ENCODE measurements at places on chromosomes 11 and 22.

- DNase-seq: no peak
Observed at GRCh38 chr11:34783816-34784317, 132.3 kb downstream of the APIP start.

- DNase-seq: peak; percentile 73
Observed at GRCh38 chr11:107182978-107183377, 164.7 kb upstream of the GUCY1A2 start.

DNA sequence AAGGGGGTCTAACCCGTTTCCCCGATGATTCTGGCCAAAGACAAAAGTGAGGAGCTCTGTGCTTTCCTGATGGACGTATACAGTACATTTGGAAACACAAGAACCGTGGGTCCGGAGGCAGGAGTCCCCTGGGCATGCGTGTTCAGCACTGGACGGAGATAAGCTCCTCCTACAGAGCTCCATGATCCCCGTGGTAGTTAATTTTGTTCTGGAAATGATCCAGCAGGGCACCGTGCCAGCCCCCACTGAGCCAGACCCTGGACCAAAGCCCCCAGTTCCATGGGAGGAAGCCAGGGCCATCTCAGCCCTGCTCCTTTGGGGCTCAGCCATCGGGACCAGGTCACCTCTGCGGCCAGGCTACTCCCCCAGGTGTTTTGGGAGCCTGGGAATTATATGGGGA is 83.3 kb downstream of the TRMU start:
- no peak for DNase-seq

DNA sequence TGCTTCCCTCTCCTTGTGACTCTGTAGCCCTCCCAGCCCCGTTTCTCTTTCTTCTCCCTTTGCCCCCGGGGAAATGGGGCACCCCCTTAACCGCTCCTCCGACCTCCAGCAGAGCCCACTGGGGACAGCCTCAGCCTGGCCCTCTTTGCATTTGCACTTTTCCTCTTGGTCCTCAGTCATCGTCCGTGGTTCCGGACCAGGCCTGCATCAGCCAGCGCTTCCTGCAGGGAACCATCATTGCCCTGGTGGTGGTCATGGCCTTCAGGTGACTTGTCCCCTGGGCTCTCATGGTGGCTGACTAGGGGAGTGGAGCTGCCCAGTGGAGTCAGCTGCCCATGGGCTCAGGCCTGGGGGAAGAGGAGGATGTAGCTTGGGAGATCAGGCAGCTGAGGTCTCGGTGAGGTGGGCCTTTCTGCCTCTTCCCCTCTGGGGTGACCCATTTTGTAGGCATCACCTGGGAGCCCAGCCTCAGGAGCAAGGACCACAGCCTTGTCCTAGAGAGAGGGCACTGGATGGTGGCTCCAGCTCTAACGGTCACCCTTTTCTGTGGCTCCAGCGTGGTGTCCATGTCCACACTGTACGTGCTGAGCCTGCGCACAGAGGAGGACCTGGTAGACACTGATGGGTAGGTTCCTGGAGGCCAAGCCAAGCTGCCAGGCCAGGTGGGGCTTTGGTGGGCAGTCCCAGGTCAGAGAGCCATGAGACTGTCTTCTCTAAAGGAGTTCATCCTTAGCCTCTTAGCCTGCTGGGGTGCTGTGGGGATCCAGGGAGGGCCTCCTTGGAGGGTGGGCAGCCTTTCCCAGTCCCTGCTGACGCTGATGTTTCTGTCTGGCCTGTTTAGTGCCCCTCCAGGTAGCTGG is 12.5 kb downstream of the TMEM258 start:
- DNase-seq: no peak

DNA sequence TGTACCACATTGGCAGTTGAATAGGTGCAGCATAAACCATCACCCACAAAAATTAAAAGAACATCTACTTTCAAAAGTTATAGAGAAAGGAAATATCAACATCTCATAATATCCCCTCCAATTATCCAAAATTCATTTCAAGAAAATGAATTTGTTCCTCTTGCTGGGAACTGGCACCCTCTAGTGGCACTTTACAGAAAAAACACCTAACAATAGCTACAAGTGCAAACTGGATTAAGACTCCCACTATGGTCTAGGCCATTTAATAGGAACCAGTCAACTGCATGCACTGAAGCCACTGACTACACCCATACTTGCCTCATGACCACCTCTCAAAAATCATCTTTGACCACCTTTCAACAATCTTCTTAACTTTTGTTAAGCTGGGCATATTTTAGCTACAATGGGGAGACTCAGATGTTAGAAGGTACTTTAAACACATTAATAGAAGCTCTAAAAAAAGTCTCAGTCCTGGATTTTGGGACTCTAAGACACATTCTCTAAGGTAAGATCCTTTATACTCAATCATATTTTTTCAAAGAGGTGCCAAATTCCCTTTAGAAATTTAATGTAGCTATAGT is 17.3 kb downstream of the TRAF6 start:
- peak; percentile 24 for DNase-seq

GRCh38 chr11:46445920-46446771 is 54.6 kb upstream of the CHRM4 start:
- DNase-seq: no peak

DNA sequence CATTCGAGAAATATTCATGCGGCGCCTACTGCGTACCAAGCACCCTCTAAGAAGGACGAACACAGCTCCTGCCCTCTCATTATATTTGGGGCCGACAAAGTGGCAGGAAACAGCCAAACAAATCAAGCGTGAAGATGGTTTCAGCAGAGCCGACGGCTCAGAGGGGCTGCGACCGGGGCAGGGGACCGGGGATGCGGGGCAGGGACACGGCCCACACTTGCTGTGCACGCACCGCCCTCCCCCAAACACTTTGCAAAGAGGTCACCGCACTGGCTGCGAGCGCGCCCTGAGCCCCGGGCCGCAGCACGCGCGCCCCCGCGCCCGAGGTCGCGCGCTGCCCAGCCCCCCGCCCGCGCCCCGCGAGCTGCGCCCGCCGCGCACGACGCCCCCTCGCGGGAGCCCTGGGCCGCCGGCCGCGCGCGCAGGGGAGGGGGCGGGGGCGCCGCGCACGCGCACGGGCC is 255 bp upstream of the SYNGR1 start:
- DNase-seq: no peak

- no peak for DNase-seq
Observed at GRCh38 chr11:331358-332060, 10.8 kb upstream of the IFITM3 start.

- no peak for DNase-seq
Observed at GRCh38 chr22:32204856-32205722, at the start of gene RFPL2. RFPL2 (minus strand) TSS chr22:32205073; CDS start chr22:32202451, 2,622 bp downstream.

DNA sequence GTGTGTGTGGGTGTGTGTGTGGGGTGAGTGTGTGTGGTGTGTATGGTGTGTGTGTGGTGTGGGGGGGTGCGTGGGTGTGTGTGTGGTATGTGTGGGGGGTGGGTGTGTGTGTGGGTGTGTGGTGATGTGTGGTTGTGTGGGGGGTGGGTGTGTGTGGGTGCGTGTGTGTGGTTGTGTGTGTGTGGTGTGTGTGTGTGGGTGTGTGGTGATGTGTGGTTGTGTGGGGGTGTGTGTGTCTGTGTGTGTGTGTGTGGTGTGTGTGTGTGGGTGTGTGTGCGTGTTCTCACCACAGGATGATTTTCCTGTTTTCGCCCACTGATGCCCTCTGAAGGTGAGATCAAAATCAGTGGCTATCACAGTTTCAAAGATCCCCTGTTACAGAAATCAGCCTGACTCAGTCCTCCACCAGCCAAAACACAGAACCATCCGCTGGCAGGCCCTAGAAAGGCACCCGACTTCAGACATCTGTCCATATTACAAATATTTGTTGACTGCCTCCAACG is 24.7 kb downstream of the CPT1A start:
- DNase-seq: no peak

- DNase-seq: no peak
Observed at GRCh38 chr11:119583585-119583984, 145.4 kb downstream of the NECTIN1 start.

GRCh38 chr11:121426476-121427399 is 25.4 kb upstream of the SORL1 start:
- DNase-seq: no peak

DNA sequence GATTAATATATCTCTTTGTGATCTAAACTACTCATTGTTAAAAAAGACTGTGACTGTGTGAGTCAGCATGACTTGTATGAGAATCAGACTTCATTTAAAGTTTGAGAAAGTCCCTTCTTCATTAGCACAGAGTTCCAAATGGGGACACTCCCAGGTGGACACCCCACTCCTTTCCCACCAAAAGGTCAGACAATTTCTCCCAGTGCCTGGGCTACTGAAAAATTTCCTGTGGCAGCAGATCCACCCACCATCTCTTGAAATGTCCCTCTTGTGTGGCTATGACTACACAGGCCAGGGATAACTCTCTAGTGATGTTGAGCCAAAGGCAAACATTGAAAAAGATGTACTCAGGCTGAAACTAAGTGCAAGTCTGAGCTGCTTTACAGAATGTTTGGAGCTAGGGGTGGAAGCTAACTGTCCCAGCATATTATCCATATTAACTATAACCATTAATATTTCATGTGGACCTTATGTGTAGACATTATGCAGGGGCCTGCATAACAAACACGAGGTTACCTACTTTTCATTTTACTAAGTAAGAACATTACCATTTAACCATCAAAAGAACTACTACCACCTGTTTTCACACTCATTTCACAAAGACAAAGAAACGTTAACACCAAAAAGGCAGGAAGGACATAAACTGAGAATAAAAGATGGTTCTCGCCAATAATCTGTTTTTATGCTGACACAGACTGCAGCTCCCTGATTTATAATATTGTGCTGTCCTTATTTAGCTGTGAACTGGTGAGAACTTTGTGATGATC is 44.8 kb downstream of the MMP20 start:
- peak; percentile 56 for DNase-seq

GRCh38 chr11:47539681-47540039 is 13.3 kb downstream of the CELF1 start:
- no peak for DNase-seq

DNA sequence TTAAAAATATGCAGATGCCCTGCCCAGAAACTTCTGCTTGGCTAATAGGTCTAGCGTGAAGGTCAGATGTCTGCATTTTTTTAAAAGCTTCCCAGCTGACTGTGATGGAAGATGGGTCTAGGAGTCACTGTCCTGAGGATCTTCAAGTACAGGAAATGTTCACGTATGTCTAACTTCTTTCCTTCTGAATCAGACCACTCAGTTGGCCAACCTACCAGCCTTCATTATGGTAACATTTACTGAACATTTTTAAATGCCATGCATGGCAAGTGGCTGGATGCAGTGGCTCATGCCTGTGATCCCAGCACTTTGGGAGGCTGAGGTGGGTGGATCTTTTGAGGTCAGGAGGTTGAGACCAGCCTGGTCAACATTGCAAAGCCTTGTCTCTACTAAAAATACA is 1.1 kb upstream of the PRG2 start:
- no peak for DNase-seq

DNA sequence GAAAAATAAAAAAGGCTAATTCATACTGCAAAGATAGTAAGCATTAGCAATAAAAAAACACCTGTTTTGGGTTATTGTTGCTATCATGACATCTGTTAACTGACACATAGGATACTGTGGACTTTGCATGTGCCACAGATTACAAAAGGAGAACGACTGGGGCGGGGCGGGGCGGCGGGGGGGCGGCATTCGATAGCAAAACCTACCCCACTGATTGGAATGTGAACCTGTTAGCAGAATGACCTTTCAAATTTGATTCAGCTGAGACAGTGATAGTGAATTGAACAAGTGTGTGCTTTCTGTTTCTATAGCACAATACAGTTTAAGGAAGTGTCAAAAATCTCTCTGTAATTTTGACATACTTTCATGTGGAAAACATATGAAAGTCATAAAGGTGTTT is 14.9 kb downstream of the MMP20 start:
- DNase-seq: no peak
